ENCODE measurements at places on chromosomes 2 and 18.

GRCh38 chr2:21165350-21165749, 41.6 kb downstream of the TDRD15 start:
- DNase-seq, result no peak

DNA sequence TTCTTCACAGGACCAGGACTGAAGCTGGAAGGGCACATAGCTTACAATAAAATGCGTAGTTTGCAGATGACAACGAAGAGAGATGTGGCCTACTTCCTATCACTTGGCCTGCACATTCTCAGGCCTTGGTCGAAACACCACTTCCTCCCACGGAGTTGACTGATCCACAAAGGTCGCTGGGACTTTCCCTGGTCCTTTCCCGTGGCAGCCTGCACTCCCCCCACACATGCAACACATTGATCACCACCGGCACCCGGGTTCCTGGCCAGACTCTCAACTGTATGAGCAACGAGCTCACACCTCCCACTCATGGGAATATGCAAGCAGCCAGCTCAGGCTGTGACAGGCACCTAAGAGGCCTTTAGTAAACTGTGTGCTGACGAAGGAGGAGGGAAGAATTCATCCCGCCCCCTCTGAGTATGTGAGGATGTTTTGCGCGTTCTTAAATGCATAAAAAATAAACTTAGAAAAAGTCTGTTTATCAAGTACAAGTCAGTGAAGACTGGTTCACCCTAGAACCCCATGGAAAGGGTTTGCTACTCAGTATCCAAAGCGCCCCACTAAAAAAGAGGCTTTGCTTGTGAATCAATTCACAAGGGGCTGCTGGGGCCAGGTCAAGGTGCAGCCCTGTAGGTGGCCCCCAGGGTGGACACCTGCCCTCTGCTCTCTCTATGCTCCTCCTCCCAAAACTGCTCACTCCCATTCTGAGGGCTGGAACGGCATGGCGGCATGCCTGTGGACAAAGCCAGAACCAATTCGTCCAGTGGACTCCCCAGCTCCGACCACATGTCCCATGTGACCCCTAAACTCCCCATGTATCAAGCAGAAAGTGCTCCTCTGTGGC, 154.3 kb downstream of the EIPR1 start:
- no peak for DNase-seq

GRCh38 chr2:46690825-46691224, 211.5 kb downstream of the TMEM247 start:
- DNase-seq, result no peak

GRCh38 chr18:62085756-62086155, 101.1 kb downstream of the PIGN start:
- no peak for DNase-seq

DNA sequence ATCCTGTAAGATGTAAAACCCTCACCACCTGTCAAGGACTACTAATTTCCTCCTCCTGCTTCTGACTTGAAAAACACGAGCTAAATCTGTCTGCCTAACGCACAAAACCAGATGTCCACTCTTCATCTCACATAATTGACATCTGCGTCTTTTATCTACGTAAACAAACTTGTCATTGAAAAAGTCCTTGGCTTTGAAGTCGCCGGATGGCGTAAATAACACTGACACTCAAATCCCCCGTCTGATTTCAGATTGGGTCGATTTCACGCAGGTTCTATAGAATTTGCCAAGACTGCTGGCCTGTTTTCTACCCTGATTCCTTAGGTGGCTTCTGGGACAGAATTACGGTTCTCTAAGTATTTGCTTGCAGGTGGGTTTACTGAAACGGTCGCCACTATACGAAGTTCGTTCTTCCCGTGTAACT, 539 bp upstream of the MOB4 start:
- no peak for DNase-seq

GRCh38 chr2:28317390-28317789, 75.3 kb upstream of the FOSL2 start:
- no peak for DNase-seq

DNA sequence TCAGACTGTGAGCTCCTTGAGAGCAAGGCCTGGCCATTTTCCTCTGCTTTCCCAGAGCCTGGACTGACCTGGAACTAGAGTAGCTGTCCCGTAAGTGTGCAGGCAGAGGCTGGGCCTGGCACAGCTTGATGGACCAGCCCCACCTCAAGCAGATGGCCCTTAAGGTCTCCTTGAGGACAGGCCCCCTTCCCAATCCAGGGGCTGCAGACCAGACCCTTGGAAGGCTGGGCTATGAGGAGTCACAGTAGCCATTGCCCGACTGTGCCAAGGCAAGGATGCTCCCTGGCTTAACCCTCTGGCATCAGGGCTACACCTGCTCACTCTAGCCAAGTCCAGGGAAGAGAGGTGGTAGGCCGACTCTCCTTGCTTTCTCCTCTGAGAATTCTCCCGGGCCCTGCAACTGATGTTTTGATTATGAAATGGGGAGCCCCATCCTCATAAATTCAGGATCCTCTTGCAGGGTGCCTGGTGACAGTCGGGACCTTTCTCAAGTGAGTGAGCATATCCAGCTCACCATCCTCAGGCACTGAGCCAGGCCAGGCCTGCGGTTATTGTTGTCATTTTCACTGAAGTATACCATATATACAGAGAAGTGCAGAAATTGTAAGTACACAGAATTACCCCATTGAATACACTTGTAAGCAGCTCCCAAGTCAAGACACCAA, 51.7 kb downstream of the DPYSL5 start:
- DNase-seq, result no peak

DNA sequence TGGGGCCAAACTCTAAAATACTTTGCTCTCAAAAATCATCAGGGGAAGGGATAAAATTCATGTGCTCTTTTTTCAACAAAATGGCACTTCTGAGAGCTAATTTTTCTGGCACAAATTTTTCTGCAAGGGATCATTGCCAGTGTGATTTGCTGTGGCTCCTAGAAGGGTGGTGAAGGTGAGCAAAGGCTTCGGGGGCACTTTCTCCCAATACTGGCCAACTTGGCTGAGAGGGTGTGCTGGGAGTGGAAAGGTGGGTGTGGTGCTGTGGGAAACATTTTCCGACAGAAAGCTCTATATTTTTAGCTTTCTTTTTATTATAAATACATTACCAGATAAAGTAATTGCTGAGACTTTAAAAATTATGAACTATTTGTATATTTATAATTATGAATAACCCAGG, 419 bp downstream of the SMYD1 start:
- no peak for DNase-seq

DNA sequence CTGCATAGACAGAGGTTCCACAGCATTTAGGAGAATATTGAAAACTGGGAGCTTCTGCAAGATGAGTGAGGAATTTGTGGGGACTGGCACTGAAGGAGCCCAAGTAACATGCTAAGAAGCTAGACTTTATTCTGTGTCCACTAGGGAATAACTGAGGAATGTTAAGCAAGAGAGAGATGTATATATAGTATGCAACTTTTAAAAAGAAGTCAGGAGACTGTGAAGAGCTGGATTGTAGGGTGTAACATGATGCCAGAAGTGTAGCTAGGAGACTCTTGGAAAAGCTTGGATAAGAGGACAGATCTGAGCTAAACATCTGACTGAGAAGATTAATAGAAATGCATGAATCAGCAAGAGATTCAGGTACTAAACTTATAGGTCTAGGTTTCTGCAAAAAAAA, 270.6 kb upstream of the MMADHC start:
- no peak for DNase-seq

GRCh38 chr2:43024515-43025011, 201.8 kb downstream of the ZFP36L2 start:
- no peak for DNase-seq

- no peak for DNase-seq
Observed at GRCh38 chr18:31393286-31393685, 16.7 kb downstream of the DSG4 start.

GRCh38 chr2:74819702-74820101, 14.2 kb upstream of the HK2 start:
- no peak for DNase-seq

DNA sequence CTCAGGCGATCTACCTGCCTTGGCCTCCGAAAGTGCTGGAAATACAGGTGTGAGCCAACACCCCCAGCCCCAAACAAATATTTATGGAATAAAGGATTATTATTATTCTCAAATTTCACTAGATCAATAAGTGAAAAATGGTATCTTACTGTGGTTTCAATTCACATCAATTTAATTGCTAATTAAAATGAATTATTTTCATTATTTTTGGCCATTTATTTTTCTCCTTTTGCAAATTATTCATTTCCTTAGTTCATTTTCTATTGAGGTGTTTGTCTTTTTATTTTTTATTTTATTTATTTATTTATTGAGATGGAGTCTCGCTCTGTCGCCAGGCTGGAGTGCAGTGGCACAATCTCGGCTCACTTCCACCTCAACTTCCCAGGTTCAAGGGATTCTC, 11.9 kb upstream of the HS6ST1 start:
- no peak for DNase-seq
